ENCODE measurements at places on chromosomes 6 and 20.
A peak's percentile ranks its signal among the peaks of the same experiment; 100 is the strongest.

DNA sequence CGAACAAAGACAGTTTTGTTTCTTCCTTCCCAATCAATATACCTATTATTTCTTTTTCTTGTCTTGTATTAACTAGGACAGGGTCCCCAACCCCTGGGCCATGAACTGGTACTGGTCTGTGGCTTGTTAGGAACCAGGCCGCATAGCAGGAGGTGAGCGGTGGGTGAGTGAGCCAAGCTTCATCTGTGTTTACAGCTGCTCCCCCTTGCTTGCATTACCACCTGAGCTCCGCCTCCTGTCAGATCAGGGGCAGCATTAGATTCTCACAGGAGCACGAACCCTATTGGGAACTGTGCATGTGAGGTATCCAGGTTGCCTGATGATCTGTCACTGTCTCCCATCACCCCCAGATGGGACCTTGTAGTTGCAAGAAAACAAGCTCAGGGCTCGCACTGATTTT, 151.9 kb downstream of the CDKAL1 start:
- DNase-seq, result no peak

DNA sequence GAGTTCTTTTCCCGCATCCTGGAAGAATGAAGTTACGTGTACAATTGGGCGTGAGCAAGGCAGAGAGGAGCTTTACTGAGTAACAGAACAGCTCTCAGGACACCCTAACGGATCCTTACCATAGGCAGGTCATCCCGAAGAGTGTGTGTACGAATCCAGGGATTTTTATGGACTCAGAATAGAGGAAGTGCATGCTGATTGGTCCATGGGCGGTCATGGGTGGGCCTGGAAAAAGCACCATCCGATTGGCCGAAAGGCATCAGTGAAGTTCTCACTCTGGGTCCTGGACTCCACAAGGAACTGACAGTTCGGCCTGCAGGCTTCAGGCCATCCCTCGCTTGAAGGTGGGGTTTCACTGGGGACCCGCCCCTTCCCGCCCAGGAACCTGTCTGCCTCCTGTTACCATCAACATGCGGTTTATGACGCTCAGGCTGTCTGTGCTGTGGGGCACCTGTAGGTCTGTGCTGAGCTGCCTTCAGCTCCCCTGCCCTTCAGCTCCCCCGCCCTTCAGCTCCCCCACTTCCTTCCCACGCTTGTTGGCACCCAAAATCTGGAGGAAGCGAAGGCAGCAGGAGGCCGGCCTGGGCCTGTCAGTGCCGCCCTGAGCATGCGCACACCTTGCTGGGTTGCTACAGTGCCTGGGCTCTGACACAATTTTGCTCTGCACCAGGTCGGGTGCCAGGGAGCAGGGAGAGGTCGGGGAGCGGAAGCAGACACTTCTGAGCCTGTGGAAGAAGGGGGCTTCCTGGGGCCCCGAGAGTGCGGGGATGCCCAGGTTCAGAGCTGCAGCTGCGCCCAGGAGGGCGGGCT, 57.9 kb upstream of the MANEA start:
- DNase-seq, result no peak

GRCh38 chr20:38208088-38208487, 43.0 kb upstream of the TGM2 start:
- no peak for DNase-seq

GRCh38 chr6:118867181-118867580, 26.8 kb upstream of the ASF1A start:
- DNase-seq, result no peak

DNA sequence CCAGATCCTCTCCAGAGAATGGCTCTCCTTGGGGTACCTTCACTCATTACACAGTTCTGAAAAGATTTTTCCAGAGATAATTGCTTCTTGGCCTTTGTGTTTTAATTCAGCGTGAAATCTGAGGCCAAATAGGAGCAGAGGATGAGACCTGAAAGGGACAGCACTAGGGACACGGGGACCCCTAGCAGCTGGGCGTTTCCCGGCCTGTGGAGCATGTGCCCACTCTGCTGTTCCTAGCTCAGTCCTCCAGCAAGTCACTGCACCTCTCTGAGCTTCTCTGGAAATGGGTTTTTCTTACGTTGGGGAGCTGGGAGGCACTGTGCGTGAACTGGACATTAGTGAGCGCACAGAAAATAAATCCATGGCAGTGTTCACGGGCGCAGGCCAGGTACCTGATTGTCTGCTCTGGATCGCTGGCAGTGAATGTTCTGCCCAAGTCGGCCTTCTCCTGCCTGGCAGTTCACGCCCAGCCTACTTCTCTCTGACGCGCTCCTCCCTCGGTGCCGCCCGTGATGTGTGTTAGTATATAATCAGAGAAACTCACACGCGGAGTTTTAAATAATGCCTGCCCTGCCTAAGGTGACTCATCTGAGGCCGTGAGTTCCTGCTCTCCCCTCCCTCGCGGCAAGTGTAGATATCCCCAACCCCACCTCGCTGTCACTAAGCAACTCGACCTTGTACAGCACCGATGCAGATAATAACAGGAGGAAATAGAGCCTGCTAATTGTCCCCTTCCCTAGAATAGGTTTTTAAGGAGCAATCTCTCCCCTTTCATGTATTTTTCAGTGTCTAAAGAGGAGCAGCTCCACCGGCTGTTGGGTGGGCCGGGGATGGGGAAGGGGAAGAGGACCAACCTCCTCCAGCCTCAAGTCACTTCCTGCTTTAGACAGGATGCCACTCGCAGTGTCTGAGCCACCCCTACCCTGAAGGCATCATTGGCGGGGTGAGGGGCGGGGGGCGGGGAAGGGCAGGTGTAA, 2.7 kb upstream of the TUBB2A start:
- no peak for DNase-seq

DNA sequence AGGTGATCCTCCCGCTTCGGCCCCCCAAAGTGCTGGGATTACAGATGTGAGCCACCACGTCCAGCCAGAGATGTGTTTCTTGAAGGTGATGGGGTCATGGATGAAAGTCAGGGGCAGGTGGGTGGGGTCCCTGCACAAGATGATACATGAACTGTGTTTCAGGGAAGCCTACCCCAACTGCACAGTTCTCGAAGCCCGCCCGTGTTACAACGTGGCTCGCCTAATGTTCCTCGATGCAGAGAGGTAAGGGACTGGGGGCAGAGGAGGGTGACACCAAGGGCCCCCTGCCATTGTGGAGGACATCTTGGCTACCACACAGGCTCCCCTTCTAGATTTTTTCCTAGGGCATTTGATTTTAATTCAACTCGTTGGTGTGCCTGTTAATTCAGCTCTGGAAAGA, 11.9 kb upstream of the CAPN11 start:
- no peak for DNase-seq

- no peak for DNase-seq
These were observed 6.2 kb downstream of the TGM2 start for GRCh38 chr20:38158701-38159351.

GRCh38 chr6:86969573-86969972, 32.2 kb downstream of the HTR1E start:
- no peak for DNase-seq

DNA sequence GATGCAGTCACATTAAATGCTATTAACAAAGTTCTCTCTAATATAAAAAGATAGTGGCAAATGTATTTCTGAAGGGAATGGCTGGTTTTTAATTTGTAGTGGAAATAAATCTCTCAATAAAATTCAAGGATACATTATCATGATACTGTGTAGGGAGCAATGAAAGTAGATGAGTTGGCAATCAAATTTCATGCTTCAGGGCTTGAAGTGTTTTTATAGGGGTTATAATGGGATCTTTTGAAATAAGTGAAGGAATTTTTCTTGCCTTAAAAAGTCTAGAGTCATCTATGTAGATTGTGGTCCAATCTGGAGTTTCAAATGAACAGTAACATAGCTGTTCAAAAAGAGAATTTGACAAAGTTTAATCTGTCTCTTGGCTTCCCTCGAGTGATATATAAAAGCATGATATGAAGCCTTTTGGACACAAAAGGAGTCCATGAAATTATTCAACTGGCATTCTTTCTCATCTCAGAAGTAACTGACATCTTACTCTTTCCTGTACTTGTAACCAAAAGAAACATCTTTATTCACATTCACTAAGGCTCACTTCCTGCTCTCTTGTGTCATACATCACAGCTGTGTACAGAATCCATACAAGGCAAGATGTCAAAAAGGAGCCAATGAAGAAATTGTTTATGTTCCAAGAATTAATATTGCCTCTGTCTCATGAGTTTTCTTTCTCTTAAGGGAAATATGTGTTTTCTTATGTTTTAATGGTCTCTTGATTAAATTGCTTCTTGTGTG, 591.0 kb upstream of the GJE1 start:
- DNase-seq, result no peak

- no peak for DNase-seq
These were observed 332.7 kb downstream of the CENPW start for GRCh38 chr6:126672649-126673048.

DNA sequence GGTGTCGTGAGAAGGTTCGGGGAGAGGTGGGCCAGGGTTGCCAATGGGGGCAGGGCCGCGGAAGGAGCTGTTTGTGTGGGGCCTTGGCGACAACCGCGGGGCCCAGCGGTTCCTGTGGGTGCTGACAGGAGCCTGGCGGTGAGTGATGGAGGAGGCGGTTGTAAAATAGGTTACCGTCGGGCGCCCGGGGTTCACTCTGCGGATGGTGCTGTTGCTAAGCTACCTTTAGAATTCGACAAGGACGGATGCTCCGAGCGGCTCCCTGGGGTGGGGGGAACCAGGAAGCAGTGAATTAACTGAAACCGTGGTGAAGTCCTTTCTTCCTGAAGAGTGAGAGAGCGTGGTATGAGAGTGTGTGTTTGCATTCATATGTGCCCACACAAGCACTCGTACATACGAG, 61.7 kb downstream of the CDH22 start:
- no peak for DNase-seq

DNA sequence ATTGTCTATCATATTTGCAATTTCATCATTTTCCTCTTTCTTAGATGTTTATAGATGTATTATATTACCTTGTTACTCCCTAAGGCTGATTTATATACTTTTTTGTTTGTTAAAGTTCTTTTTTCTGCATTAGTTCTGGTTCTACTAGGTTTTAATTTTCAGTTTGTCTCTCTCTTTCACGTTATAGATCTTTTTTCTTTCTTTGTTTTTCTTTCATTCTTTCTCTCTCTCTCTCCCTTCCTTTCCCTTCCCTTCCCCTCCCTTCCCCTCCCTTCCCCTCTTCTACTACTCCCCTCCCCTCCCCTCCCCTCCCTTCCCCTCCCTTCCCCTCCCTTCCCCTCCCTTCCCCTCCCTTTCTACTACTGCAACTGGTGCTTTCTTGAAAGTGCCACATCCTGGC, 345.3 kb downstream of the CENPW start:
- DNase-seq, result no peak

DNA sequence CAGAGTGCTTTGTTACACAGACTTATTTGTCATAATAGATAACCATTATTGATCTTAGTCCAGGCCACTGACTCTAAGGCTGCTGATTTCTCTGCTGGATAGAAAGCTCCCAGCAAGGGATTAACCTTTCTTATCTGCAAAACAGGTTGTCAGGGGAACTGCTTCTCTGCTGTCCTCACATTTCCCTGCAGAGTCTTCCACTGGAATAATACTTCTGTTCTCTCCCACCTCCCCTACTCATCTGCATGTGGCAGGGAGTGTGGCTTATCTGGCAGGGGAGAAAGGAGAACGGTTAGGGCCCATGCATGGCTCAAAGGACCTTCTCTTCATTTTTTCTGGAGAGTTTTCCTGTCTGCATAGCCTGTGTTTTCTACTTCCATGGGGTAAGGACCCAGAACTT, 86.2 kb downstream of the LAMP5 start:
- DNase-seq, result no peak

DNA sequence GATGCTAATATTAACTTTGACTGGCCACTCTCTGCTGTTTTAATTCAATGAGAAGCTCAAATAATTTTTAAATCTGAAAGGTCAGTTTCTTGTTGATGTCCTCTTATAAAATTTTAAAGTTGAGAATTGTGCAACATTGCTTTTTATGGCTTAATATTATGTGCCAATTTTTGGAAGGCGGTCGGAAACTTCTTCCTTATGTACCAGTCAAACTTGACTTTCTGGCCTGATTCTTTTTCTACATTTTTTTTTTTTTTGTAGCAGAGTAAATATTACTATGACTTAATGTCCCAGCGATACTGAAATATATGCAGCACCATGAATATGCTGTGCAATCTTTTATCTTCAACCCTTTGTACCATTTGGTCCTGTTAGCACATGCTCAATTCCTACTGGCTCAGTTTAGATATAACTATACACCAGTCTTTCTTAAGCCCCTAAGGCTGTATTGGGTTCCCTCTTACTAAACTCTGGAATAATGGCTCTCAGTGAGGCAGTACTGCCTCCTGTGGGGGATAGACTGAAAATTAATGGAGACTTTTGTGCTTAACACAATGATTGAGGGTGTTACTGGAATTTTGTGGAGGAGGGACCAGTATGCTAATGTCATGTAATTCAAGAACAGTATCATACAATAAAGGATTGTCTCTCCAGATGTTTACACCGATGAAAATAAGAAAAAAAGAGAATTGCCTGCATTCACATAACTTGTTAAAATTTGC, 156.4 kb upstream of the SYNCRIP start:
- DNase-seq, result no peak

GRCh38 chr20:49766979-49767521, 45.6 kb upstream of the SLC9A8 start:
- DNase-seq, result no peak

- DNase-seq, result no peak
These were observed 34.7 kb downstream of the SOBP start for GRCh38 chr6:107524626-107525025.

DNA sequence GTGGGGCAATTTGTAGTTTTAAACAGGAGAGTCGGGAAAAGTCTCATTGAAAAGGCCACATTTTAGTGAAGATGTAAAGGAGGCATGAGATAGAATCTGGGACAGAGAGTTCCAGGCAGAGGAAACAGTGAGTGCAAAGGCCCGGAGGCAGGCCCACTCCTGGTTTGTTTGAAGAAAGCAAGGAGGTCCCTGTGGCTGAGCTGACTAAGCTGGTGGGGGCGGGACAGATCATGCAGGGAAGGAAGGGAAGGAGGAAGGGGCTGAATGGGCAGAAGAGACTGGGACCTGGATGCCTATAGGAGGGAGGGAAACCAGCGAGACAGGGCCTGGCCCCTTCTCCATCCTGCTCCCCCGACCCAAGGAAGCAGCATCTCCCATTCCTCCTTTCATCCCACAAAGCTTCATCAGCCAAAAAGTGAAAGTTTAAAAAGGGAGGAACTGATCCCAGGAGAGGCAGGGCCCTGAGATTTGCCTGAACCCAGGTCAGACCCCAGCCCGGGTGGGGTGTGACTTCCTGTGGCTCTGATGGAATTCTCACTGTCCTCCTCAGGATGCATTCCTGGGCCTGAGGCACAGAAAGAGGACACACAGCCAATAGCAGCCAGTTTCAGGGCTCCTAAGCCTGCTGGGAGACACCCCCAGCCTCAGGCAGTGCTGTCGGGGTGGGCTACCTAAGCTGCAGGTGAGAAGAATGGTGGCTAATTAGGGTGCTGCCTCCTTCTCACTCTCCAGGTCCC, 54.2 kb upstream of the SIRPA start:
- no peak for DNase-seq

GRCh38 chr20:62063981-62064769, 1.5 kb downstream of the TAF4 start:
- DNase-seq, result peak; percentile 83

DNA sequence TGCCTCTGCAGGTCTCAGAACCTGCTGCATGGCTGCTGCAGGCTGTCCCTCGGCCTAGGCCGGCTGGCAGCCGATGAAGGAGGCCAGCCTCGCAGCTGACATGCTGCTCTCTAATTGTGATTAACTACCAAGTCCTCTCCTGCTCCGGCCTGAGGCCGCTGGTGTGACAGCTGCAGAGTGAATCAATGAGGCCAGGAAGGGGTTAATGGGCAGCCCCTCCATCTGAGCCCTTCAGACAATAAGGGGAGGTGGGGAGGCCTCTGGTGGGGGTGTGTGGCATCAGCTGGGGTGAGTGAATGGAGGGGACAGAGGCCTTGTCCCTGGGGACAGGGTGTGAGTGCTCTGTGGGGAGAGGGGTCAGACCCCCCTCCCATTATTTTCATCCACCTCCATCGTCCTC, 34.4 kb downstream of the SLC52A3 start:
- DNase-seq, result no peak

Data from 8988T (cell line).